NCI-H2029 treated with DMSO at 0.1 percent for 48 hours (cell line): ENCODE measurements at places on chromosomes 2 and 18.

DNA sequence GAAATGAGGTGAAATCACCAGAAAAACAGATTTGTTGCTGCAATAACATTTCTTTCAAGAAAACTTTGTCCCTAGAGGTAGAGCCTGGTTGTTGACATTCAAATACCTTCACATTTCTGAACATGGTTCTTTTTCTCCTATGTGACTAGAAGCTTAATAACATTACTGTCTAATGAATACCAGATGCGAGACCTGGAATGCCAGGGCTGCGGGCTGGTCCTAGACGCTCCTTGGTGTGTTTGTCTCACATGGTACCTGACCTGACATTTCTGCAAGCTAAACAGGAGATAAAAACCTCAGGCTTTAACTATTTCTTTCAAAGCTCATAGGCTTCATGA is 38.5 kb downstream of the ACKR3 start:
- no peak for DNase-seq

DNA sequence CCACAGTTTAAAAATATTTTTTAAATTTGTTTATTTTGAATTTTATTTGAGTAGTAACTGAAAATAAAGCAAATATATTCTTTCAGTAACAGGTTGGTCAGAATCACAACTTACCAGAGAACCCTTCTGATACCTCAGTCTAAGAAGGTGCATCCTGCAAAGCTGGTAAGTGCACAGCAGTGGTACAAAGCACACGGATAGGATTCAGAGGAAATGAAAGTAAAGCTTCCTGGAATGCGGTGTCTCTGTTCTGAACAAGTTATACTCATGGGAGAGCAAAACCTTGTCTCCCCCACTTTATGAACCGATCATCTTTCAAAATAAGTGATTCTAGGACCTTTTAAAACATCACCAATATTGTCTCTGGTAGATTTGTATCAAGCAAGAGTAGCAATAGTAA is 398.3 kb downstream of the TMX3 start:
- no peak for DNase-seq

DNA sequence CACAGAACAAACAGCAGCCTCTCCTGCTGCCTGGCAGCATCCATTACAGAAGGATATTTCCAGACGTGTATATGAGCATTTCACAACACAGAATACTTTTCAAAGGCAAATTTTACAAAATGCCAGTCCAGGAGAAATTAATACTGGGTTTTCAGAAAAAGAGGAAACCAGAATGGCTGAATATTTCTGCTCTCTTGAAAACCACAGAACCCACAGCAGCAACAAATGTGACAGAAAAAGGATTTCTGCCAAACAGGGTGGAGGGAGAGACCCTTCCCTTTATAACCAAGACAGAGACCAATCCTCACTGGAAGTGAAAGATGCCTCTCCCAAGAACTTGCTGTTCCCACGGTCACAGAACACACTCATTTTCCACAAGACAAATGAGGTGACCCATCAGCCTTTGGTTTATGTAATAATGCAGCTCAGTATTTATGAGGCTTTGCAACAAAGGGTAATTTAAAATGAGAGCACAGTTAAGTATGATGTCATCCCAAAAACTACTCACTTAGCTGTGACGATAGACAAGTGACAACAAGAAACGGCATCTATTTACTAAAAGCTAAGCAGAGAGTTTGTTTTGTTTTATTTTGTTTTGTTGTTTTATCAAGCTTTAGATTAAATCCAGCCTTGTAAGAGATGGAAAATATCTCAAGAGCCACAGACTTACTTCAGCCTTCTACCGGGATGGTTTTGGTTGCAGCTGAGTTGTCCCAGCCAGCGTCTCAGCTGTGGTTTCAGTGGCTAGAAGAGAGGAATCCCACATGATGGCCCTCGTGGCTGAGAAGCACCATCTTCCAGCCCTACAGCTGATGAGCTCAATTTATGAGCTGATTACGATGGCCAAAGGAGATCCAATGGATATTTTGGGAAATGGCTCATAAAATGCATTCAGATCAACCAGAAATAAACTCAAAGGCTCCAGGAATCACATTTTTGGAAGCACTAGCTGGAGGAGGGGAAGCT is 249.3 kb upstream of the AGAP1 start:
- no peak for DNase-seq

DNA sequence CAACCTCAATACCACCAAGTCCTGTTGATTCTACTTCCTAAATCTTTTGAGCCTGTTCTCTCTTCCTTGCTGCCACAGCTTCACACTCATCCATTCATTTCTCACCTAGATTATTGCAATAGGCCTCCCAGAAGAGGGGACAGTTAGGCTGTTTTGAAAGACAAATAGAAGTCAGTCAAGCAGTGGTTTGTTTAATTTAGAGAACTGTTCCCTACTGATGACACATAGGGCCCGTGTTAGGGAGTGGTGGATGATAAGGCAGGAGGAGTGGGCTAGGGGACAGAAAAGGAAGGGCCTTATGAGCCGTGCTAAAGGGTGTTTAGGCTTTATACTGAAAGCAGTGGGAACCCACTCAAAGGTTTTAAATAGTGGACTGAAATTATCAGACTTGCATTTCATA is 59.6 kb upstream of the ZFP36L2 start:
- DNase-seq, result no peak

GRCh38 chr2:153935511-153935910 is 63.8 kb downstream of the GALNT13 start:
- no peak for DNase-seq

DNA sequence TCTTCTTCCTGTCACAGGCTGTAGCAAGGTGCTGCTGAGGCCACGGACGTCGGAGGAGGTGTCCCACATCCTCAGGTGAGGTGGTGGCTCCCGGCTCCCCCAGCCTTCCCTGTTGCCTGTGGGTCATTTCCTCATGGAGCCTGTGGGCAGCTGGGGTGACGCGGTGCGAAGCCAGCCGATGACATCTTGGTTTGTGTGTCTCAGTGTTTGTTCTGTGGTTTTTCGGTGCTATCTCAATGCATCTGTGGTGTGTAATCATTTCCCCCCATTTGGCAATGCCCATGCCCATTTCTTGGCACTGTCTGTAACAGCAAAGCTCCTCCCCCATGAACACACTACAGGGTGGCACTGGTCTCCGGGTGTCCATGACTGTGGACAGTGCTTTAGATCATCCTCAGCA is 6.6 kb downstream of the D2HGDH start:
- peak; percentile 81 for DNase-seq

GRCh38 chr2:120829633-120830025 is 94.0 kb downstream of the GLI2 start:
- no peak for DNase-seq

DNA sequence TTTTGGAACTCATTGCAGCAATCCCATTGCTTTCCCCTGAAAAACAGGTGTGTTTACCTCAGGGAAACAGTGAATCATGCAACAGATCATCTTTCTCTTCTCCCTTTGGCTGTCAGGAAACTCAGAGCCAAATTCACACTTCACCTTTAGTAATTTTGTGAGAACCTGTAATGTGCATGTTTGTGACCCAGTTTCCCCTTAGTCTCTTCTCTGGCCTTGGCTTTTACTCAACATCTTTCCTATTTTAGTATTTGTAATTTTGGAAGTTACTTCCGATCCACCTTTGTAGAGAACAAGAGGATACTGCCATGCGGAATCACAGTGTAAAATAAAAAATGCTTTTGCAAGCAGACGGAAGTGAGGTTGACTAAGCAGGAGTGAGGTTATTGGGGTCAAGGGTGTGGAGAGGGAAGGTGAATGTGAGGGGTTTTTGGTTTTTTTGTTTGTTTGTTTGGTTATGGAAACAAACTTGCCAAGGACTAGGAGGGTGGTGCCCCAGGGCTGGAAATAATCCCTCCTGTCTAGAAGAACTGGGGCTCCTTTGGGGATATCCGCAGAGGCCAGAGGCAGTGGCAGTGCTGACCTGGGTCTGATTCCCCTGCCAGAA is 14.0 kb downstream of the ASPRV1 start:
- no peak for DNase-seq

- no peak for DNase-seq
Measured at GRCh38 chr2:53200072-53200471, 567.5 kb upstream of the CHAC2 start.

- no peak for DNase-seq
Measured at GRCh38 chr2:157052685-157053224, 204.8 kb upstream of the GALNT5 start.

GRCh38 chr18:22293417-22293816 is 124.0 kb downstream of the GATA6 start:
- DNase-seq, result no peak

- DNase-seq, result peak; percentile 8
Measured at GRCh38 chr2:134140251-134140661, 113.6 kb upstream of the MGAT5 start.

GRCh38 chr2:240949791-240950705 is 43.9 kb downstream of the CROCC2 start:
- no peak for DNase-seq

GRCh38 chr18:41146301-41146700 is 808.7 kb upstream of the PIK3C3 start:
- no peak for DNase-seq
